Memory B cell (primary cell): ENCODE measurements at places on chromosomes 7 and 10.

DNA sequence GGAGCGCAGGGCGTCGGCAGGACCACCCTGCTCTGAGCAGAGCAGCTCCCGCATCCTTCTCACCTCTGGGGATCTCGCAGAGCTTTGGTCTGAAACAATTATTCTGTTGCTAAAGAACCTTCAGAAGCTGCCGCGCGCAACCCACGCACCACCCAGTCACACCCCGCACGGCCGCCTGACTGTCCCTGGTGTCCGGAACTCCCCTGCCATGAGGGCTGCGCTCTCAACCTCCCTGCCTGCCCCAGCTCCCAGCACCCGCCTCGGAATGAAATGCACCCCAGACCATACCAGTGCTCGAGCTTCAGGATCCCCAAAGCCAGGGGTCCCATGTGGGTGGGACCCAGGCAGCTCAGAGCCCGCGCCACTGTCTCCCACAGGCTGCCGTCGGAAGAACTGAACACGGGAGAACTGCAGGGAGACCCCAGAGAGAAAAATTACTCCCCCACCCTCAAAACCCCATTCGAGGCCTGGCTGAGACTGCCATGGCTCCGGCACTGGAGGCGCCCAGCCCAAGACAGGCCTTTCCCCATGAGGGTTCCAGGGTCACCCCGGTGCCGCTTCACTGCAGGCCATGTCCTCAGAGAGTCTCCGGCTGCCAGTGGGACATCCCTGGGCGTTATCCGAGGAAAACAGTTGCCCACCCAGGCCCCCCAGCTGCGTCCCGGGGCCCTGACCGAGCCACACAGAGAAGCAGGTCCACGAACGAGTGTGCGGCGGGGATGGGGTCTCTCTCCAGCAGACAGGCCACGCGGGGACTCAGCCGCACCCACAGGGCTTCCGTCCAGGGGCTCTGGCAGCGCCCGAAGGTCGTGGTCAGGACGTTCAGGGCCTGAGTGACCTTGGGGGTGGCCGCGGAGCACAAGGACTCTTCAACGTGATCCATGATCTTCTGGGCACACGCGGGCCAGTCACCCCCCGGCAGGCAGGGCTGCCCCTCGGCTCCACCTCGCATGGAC lies 12.1 kb downstream of the BRAT1 start:
- no peak for DNase-seq

GRCh38 chr7:139294951-139295575 lies 46.1 kb upstream of the FMC1 start:
- no peak for DNase-seq

DNA sequence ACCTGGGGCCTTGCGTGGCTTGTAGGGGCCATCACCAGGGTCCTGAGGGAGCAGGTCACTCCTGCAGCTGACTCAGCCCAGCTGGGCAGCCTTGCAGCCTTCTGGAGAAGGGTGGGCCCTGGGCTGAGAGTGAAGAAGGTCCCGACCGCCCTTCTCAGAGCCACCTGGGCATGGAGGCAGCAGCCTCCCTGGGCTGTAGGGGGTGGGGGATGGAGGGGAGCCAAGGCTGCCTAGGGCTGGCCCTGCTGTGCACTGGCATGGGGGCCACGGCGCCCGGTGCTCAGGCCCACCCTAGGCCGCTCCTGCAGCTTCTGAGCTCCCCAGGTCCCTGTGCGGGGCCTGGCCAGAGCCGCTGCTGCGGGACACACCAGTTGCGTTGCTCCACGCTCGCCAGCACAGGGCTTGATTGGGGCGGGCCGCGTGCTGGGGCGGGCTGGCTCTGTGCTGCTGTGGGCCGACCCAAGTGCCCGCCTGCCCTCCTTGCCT lies 63.6 kb upstream of the NKX6-2 start:
- DNase-seq, result no peak

DNA sequence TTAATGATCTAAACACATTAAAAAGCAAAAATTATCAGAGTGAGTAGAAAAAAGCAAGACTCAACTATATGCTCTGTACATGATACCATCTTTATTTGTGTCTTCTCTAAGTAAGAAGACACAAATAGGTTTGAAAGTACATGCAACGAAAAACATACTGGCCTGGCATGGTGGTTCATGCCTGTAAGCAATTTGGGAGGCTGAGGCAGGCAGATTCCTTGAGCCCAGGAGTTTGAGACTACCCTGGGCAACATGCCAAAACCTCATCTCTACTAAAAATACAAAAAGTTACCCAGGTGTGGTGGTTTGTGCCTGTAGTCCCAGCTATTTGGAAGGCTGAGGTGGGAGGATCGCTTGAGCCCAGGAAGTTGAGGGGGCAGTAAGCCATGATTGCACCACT lies 78.1 kb upstream of the TOMM7 start:
- no peak for DNase-seq

DNA sequence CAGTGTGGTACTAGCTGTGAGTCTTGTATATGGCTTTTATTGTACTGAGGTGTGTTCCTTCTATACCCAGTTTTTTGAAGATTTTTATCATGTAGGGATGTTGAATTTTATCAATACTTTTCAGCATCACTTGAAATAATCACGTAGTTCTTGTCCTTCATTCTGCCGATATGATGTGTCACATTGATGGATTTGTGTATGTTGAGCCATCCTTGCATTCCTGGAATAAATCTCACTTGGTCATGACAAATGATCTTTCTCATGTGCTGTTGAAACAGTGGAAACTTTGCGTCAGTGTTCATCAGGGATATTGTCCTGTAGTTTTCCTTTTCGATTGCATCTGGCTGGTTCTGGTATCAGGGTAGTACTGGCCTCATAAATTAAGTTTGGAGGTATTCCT lies 7.1 kb upstream of the PRKAR1B start:
- no peak for DNase-seq

GRCh38 chr7:12768948-12769347 lies 81.5 kb downstream of the ARL4A start:
- DNase-seq, result no peak

GRCh38 chr7:132368246-132368900 lies 207.9 kb downstream of the PLXNA4 start:
- no peak for DNase-seq

DNA sequence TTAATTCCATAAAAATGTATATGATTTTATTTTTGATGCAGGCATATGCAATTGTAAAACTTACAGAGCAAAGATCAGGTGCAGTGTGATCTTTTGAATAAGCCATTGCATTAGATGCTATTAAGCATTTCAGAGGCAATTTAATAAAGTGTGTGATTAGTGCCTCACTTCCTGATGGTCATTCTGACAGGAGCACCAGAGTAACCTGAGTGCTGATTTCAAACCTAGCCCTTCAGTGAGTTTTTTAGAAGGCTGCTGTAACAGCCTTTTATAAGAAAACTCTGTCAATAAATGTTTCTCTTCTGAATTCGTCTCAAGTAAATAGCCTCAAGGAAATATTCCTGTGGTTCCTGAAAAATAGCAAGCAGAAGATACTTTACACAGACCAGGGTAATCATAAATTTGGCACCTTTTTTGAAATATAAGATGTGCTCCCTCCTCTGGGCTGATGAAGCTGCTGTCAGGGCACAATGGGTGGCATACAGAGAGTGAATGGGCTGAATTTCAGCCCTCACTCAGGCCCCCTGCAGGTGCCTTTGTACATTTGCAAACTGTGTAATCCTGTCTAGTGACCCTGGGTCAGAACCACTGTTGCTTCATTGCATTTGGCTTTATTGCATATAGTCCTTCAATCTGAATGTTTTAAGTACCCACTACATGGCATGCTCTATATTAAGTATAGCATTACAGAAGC lies 193.7 kb upstream of the CSTF2T start:
- no peak for DNase-seq

DNA sequence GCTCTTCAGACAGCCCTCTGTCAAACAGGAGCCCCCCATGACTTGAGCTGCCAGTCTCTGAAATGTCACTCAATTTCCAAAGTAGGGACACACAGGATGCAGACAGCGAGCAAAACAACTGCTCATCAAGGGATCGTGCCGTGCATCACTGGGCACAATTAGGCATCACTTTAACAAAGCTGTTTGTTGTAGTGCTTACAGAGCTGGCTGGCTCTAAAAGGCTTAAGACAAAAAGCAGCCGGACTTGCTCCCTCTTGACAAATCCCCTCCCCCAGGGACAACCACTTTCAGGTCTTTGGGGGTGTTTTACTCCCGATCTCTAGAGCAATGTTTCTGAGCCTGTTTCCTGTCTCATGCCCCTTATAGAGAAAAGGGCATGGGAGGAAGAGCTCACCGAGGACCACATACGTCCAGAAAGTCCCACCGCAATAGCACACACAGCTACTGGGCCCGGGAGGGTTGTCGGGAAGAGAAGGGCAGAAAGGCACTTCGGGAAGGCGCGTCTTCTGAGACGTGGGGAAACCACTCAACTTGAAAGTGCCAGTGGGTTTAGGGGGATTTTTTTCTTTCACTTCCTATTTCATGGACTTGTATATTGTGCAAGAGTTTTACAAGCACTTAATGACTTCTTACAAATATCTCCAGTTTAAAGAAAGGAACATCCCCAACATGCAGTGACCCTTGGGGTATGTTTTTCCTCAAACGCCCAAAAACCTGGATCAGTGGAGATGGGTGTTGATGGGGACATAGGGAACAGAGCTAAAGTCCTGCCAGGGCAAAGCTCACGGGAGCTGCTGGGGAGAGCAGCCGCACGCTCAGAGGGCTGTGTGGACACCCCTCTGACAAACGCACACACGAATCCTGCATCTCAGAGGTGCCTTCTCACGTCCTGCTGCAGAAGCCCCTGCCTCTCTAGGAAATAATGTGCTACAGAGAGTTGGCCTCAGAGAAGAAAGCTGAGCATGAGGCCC lies 27.1 kb downstream of the LRRC20 start:
- DNase-seq, result peak; percentile 40

DNA sequence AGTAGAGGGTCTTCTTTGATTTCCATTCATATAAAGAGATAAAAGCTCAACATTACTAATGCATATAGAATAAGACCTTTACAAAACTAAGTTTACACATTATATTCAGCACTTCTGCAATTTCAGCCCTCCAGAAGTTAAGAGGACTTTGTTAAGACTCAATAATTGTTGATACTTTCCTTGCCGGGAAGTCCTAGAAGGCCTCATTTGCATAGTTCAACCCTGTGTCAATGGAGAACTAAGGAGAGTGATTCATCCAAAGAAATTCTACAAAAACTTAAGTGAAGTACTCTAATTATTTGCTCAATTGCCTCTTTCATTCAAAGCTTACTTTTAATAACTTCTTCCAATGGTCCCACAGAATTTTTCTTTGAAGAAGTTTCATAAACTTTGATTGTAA lies 1060.3 kb upstream of the CELF2 start:
- no peak for DNase-seq

GRCh38 chr7:15920953-15921352 lies 234.5 kb upstream of the MEOX2 start:
- no peak for DNase-seq

DNA sequence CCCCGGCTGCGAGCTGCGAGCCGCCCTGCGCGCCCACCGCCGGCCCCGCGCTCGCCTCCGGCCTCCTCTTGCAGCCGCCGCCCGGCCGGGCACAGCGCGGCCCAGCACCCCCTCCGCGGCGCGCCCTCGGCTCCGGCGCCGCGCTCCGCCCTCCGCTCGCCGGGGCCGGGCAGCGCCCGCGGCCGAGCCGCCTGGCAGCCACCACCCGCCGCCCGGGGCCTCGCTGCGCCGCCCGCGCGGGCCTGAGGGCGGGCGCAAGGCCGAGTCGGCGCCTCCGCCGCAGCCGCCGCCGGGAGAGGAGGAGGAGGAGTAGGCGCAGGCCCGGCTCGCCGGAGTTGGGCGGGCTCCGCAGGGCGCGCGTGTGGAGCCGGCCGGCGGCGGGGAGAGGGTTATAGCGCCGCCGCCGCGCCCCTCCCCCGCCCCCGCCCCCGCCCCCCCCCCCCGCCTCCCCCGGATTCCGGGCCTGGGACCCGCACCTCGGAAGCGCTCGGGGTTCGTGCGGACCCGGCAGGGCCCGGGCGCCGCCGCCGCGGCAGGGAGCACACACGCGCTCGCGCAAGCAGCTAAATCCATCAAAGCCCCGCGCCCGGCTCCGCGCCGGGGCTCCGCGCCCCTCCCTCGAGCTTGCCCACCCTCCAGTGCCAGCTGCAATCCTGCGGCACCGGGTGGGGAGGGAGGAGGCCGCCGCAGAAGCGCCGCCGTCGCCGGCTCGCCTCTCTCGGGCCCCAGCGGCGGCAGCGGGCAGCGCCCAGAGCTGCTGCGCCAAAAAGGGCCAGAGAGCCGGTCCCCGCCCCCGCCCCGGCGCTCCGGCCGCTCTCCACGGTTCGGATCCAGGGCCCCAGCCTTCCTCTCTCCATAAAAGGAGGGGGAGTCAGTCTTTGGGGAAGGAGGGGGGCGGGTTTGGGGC lies at the start of gene PDGFA:
Gene PDGFA, minus strand, starts transcription at position 363 of the 907 bp plus-strand sequence. CDS start 845 bp downstream, outside the sequence.
- no peak for DNase-seq

GRCh38 chr10:119415536-119416503 lies 126.7 kb downstream of the RGS10 start:
- no peak for DNase-seq

- no peak for DNase-seq
Observed at GRCh38 chr10:43113201-43114087, 24.8 kb upstream of the CSGALNACT2 start.

DNA sequence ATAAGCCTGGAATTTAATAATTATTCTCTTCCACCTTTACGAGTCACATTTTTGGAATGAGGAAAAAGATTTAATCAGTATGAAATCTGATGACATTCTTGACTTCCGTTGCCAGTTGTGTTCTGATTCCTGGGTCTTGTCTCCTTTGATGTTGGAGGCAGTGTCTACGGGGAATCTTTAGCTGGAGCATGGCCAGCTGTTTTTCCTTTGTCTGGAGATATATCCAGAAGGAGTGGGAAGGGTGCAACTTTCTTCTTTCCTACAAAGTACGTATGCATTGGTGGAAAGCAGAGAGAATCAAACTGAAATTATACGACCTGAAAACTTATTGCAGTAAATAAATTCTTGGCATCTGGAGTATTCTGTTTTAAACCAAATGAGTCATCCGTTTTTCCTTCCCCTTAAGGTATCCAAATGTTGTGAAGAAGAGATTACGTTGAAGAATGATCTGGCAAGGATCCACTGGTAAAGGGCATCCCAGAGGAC lies 6.9 kb upstream of the GNG11 start:
- no peak for DNase-seq

DNA sequence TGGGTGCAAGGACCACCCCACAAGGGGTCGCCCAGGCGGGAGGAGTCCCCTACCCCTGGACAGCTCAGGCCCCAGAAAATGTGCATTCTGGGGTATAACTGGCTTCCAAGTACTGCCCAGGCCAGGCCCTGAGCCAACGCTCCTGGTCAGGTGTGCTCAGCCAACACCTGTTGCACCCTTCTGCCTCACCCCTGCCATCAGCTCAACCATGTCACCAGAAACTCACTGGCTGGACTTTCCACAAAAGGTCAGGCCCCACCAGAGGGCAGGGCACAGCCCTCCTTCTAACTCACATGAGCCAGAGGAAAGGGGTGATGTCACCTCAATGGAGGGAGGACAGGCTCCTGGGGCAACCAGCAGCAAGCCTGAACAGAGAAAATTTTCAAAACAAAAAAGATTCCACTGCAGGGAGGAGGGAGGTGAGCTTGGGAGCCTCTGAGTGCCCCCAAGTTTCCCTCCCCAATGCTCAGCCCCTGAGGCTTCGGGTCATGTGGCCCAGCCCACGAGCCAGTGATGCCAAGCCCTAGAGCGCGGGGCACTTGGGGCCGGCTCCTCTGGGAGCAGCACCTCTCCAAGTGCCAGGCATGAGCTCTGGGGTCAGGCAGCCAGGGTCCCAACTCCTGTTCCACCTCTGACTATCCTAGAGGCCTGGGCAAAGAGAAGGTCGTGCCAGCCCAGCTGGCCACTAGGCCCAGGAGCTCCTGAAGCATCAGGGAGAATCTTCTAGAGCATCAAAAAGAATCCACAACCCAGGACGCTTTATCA lies 2.2 kb downstream of the OGDHL start:
- DNase-seq, result no peak

GRCh38 chr7:134042307-134042706 lies 84.8 kb upstream of the LRGUK start:
- DNase-seq, result no peak

- DNase-seq, result no peak
Observed at GRCh38 chr7:76044375-76044865, 3.4 kb downstream of the STYXL1 start.
